ENCODE measurements at places on chromosomes 1 and 21.
A peak's percentile ranks its signal among the peaks of the same experiment; 100 is the strongest.

DNA sequence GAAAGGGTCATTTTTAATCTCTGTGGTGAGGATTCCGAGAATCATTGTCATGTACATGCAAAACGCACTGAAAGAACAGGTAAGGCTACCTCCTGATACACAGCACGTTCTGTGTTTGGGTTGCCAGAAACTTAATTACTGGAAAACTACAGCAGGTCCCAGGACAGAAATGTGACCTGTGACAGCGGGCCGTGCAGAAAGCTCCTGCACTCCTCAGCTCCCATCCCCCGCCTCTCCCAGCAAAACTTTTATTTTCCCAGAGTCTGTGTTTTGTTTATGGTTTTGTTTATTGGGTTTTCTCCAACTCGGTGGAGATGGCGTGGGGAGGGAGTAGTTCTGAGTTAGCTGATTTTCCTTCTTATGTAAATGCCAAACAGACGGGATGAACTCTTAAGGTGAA is 44.7 kb downstream of the SLC44A3 start:
- H3K27ac ChIP-seq: peak overlapping the region; percentile 94
- peaks cover 32% of the 10 kb centered on the region for H3K4me1 ChIP-seq
- H3K36me3 ChIP-seq: no peaks in the 10 kb centered on the region
- no peaks in the 10 kb centered on the region for H3K27me3 ChIP-seq

DNA sequence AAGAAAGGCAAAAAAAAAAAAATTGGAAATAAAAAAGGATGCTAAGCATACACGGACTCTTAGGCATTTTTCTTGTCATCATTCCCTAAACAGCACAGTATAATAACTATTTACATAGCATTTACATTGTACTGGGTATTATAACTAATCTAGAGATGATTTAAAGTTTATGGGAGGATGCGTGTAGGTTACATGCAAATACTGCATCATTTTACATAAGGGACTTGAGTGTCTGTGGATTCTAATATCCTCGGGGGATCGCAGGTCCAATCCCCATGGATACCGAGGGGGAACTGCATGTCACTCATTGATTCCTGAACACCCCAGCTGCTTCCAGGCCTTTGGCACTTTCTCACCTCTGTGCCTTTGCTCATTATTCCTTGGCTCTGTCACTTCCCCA is 57.8 kb upstream of the SIPA1L2 start:
- no peaks in the 10 kb centered on the region for H3K27me3 ChIP-seq
- no peak overlapping the region for H3K4me3 ChIP-seq
- H3K27ac ChIP-seq: no peak overlapping the region

GRCh38 chr1:200294241-200294640 is 115.6 kb downstream of the ZNF281 start:
- H3K27ac ChIP-seq: no peak overlapping the region
- no peak overlapping the region for H3K4me3 ChIP-seq
- no peaks in the 10 kb centered on the region for H3K27me3 ChIP-seq
- no peak for DNase-seq
- H3K36me3 ChIP-seq: no peaks in the 10 kb centered on the region

DNA sequence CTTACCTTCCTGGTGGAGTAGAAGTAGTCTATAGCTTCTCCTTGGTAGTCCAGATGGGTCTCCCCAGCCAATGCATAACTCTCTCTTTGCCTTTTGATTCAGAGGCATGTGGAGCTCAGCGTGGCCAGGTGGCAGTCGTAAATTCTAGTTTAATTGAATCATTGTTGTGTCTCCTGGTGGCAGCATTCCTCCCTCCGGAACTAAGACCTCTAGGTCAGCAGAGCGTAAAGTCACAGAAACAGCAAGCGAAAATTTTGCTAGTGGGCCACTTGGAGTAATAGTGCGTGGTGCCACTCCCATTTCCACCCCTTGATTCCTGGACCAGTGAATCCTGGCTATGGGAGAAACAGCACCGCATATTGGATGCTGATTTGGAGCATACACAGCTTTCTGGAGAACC is 3.9 kb upstream of the TMPRSS2 start:
- H3K4me1 ChIP-seq: no peaks in the 10 kb centered on the region
- no peak for DNase-seq
- no peak overlapping the region for H3K4me3 ChIP-seq
- H3K36me3 ChIP-seq: no peaks in the 10 kb centered on the region
- peaks cover 14% of the 10 kb centered on the region for H3K27me3 ChIP-seq

- no peaks in the 10 kb centered on the region for H3K4me1 ChIP-seq
- DNase-seq: no peak
- H3K4me3 ChIP-seq: no peak overlapping the region
These were observed 199.0 kb downstream of the RPS6KC1 start for GRCh38 chr1:213250041-213250440.

DNA sequence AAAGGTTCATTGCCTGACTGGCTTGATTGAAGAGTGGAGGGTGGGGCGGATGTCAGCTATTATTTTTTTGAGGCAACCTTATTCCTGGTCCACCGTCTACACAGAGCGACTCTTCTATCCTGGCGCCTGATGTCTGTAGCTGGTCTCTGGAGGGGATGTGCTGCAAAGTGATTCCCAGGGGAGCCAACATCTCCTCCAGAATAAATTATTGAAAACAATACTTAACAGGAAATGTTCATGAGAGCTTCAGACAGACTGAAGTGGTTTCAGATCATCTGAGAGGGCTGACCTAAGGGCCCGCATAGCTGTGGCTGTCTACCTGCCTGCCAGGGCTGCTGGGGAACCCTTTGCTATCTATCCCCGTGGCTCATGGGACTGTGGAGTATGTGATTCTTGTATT is 66.7 kb downstream of the TEX35 start:
- no peak overlapping the region for H3K4me3 ChIP-seq
- H3K27me3 ChIP-seq: no peaks in the 10 kb centered on the region
- no peak for DNase-seq
- H3K27ac ChIP-seq: no peak overlapping the region
- no peaks in the 10 kb centered on the region for H3K4me1 ChIP-seq
- H3K36me3 ChIP-seq: no peaks in the 10 kb centered on the region

GRCh38 chr1:206563367-206564207 is 48.7 kb downstream of the EIF2D start:
- H3K27ac ChIP-seq: no peak overlapping the region
- no peak overlapping the region for H3K4me3 ChIP-seq
- H3K36me3 ChIP-seq: no peaks in the 10 kb centered on the region
- H3K27me3 ChIP-seq: peaks cover 2% of the 10 kb centered on the region
- DNase-seq: no peak

GRCh38 chr1:38558500-38559445 is 300.8 kb downstream of the RRAGC start:
- no peaks in the 10 kb centered on the region for H3K27me3 ChIP-seq
- H3K4me1 ChIP-seq: no peaks in the 10 kb centered on the region
- no peak overlapping the region for H3K4me3 ChIP-seq
- H3K27ac ChIP-seq: no peak overlapping the region

GRCh38 chr21:34593423-34593822 is 21.5 kb downstream of the RCAN1 start:
- H3K4me3 ChIP-seq: no peak overlapping the region
- H3K4me1 ChIP-seq: peaks cover 4% of the 10 kb centered on the region
- no peaks in the 10 kb centered on the region for H3K36me3 ChIP-seq
- DNase-seq: no peak

DNA sequence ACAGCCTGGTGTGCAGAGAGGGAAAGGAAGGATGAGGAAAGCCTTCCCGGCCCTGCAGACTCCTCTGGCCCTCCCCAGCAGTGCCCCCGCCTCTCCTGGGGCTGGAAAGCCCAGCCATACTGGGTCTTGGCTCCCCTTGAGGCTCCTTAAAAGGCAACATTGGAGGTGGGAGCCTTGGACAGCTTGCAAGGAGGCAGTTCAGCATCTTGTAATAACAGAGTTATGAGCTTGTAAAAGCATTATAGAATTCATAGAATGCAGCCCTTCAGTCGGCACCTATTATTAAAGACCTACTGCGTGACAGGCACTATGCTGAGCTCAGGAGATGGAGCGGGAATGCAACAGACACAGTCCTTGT is 4.2 kb downstream of the TINAGL1 start:
- H3K27ac ChIP-seq: no peak overlapping the region
- H3K4me1 ChIP-seq: peaks cover 33% of the 10 kb centered on the region
- H3K27me3 ChIP-seq: no peaks in the 10 kb centered on the region
- H3K4me3 ChIP-seq: no peak overlapping the region
- peak; percentile 56 for DNase-seq
- H3K36me3 ChIP-seq: peaks cover 5% of the 10 kb centered on the region

Data from fibroblast of lung (primary cell).